Left kidney (tissue), 8 donors: ENCODE measurements at places on chromosomes 3 and 15.

DNA sequence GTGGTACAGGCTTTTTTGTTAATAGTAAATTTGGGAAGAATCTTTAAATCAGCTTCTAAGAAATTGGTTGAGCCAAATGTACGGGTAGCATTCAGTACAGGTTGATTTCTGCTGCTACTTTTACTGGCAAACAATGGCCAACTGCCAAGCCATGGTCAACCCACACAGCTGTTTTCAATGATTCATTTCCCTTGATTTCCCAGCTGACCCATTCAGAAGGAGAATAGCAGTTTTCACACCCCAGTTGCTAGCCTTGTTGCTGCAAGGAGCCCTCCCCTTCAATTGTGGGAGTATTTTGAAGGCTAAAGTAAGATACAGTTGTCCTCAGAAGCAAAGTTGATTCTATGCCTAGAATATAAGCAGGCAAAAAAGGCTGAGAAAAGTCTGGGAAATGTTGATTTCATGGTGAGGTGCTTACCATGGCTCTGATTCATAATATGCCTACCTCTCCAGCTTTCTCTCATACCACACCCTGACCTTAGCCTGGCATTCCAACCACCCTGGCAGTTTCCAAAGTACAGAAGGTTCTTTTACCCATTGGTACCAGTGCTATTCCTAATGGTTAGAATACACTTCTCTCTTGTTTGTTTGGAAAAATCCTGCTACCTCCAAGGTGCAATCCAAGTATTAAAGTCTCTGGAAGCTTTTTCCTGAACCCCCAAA is 320.3 kb upstream of the TGFBR2 start:
- DNase-seq = peak; percentile 12

- DNase-seq = no peak
These were observed 138.0 kb upstream of the MEF2A start for GRCh38 chr15:99427668-99428361.

DNA sequence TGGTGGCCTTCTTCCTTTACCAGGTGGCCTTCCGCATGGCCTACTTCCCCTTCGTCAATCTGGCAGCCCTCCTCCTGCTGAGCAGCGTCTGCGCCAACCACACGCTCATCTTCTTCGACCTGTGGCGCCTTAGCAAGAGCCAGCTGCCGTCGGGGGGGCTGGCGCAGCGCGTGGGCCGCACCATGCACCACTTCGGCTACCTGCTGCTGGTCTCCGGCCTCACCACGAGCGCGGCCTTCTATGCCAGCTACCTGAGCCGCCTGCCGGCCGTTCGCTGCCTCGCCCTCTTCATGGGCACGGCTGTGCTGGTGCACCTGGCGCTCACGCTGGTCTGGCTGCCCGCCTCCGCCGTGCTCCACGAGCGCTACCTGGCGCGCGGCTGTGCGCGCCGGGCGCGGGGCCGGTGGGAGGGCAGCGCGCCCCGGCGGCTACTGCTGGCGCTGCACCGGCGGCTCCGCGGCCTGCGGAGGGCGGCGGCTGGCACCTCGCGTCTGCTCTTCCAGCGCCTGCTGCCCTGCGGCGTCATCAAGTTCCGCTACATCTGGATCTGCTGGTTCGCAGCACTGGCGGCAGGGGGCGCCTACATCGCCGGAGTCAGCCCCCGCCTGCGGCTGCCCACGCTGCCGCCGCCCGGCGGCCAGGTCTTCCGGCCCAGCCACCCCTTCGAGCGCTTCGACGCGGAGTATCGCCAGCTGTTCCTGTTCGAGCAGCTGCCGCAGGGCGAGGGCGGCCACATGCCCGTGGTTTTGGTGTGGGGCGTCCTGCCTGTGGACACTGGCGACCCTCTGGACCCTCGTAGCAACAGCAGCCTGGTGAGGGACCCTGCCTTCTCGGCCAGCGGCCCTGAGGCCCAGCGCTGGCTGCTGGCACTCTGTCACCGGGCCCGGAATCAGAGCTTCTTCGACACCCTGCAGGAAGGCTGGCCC is 9.9 kb downstream of the DISP2 start:
- DNase-seq = peak; percentile 83

DNA sequence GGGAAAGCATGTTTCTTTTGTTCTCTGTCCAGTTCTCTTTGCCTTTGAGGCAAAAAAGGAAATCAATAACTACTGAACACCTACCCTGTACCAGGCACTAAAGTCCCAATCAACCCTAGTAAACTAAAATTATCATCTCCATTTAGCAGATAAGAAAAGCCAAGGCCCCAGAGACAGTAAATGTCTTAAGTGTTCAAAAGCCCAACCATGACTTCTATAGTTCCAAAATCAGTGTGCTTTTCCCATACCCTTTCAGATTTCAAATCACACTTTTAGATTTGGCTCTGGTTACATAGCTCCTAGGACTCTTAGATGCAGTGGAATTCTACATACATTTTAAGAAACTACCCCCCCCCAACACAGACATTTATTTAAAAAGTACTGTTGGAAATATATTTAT is 63.5 kb downstream of the UACA start:
- no peak for DNase-seq

DNA sequence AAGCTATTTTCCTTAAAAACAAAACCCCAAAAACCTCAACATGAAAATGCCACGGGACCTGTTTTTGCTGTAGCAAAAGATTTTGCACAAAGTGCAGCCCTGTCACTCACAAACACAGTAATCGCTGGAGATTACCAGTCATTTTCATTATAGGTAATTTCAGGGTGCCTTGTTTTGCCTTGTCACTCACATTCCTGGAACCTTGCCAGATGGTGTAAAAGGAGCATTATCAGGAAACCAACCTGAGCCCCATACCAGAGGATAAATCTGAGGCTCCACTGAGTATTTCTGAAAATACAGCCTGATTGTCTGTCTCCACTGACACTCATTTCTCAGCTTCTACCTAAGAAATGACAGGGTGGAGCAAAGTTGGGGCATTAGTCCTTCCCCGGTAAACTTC is 791.3 kb upstream of the LMCD1 start:
- no peak for DNase-seq

- DNase-seq = no peak
These were observed 167.5 kb downstream of the EBLN2 start for GRCh38 chr3:73228959-73229358.

GRCh38 chr3:66010739-66011655 is 27.7 kb downstream of the MAGI1 start:
- DNase-seq = no peak
